Stimulated activated CD4-positive, alpha-beta T cell treated with anti-CD3 and anti-CD28 coated beads, Interleukin-4, amount 100 ng/mL, for 1 hour (primary cell): ENCODE measurements at places on chromosomes 1 and 21.

GRCh38 chr1:170162459-170163246 lies 16.9 kb downstream of the NTMT2 start:
- DNase-seq = no peak

DNA sequence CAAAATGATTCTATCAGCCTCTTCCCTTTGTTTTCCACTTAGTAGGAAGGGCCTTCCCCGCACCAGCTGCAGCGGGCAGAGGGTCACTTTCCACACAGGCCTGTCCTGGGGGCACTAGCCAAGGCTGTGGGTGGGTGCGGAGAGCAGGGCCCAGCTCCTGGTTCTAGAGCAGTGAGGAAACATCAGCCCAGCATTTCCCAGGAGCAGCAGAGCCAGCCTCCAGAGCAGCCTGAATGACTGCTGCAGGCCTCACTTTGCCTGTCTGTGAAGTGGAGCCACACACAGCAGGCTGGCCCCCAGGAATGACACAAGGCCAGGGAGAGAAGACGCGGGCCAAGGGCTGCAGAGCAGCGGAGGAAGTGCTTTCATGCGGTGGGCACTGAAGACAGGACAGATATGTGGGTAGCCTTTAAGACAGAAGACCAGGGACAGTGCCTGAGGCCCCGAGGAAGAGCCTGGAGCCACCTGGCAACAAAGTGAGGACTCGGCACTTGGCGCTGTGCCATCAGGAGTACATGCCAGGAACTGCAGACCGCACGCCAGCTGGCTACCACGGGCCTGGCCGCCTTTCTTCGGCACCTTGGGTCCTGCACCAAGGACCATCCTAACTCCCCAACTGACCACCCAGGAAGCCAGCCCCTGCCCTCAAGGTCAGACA lies 42.0 kb downstream of the ACOT7 start:
- no peak for DNase-seq

- no peak for DNase-seq
Observed at GRCh38 chr21:46179708-46180078, 4.6 kb downstream of the SPATC1L start.

- DNase-seq = no peak
Observed at GRCh38 chr1:90274376-90274775, 279.5 kb downstream of the ZNF326 start.

DNA sequence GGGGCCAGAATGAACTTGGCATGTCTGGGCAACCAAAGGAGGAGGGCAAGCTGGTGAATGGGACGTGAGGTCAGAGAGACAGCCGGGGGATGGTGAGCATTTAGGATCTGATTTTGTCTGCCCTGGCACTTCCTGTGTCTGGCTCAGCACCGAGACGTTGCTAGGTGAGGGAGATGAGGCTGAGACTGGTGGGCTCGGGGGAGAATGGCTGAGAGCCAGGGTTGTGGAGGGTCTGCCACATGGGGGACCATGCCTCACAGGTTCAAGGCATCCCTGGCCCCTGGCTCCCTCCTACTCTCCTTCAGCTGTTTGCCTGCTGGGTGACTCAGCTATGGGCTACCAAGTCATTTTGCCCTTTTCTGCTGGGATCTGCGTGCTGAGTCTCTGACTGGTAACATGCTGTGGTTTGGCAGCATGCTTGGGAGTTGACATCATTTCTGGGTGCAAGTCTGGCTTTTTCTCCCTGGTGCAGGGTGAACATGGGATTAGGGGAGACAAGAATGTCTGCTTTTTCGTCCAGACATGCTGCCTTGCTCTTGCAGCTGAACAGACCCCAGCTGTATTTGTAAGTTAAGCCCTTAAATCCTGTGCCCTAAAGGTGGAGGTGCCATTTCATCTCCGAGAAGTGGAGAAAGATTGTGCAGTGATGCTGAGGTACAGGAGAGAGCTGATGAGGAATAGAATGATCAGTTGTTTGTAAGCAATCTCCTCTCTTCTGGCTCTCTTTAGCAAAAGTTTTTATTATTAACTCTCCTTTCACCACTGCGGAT lies 17.6 kb downstream of the GALNT2 start:
- DNase-seq = peak; percentile 55

DNA sequence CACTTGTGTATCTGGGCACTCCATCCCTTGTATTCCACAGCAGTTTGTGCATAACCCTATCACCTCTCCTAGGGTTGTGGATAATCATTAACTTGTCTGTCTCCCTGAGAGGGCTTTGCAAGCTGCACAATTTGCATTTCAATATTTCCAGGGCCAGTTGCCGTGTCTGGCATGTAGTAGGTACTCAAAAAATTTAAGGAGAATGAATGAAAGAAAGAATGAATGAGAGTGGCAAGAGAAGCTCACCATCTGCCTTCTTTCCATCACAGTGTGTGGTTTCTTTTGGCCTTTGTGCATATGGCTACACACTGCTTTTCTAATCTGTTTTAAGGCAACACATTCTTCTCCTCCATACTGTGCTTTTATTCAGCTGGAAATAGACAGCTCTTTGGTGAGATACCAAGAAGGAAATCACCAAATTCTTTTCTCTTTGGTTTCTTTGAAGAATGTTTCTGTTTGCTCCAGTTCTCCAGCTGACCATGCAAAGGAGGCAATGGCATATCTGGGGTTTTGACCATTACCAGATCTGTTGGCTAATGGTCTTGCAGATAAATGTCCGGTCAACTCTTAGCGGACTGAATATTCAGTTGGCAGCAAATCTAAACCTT lies 49.4 kb downstream of the NGF start:
- DNase-seq = no peak

DNA sequence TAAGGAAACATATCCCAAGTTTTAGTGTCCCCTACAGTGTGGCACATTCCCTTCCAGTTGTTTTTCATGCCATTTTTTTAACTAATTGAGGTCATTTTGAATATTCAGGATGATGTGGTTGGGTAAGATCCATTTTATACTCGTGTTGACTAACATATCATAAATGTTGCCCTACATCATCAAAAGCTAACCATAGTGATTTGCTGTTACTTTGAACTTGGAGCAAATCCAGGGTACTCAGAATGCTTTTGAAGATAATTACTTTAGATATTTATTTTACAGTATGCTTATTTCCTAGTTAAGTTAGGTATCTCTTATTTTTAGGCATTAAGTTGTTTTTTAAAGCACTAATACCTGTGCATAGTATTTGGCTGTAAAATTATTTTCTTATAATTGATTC lies 57.8 kb downstream of the DYRK1A start:
- DNase-seq = no peak

GRCh38 chr1:169892927-169893644 lies 610 bp downstream of the SCYL3 start:
- peak; percentile 34 for DNase-seq
